Mesothelial cell of epicardium (in vitro differentiated cells): ENCODE measurements at places on chromosomes 5 and 9.

DNA sequence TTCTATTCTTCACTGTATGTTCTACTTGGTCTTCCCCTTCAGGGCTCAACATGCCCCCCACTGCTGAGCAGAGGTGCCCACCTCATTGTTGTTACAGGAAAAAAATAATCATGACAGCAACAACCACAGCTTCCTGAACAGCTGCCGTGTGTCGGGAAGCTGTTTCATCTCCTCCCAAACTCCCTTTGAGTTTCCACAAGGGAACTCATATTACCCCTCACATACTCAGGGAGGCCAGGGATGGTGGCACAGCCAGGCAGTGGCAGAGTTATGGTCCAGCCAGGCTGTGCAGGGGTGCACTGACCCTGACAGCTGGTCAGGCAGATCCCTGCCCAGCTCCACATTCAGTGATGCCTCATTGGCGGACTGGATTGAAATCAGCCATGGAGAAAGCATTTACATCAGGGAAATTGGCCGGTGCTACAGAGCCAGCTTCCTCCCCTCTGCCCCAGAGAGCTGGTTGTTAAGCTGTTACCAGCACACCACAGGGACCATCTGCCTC, 37.3 kb downstream of the SARDH start:
- no peak for DNase-seq

GRCh38 chr5:172777881-172778814, 7.2 kb upstream of the DUSP1 start:
- DNase-seq = no peak

- DNase-seq = no peak
These were observed 63.3 kb downstream of the SEMA4D start for GRCh38 chr9:89434636-89435035.

DNA sequence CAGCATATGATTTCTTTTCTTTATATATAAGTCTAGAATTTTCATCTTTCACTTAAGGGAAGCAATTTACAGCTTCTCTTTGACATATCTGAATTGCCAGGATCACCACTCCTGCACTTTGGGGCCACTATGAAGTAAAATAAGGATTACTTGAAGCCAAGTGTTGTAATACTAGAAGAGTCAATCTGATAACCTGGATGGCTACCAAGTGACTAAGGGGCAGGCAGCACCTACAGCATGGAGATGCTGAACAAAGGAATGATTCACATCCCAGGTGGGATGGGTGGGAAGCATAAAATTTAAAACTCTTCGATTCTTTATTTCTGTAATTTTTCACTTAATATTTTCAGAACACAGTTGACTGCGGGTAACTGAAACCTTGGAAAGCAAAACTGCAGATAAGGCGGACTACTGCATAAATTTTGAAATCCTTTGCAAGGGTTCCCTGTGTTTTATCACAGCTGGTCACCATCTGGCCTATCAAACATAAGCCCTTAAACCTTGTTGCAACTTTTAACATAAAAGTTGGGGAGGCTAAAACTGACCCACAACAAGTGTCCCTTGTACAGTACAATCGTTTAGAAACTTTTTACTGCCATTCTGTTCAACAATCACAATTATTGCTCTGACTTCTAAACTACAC, 31.2 kb downstream of the NR3C1 start:
- DNase-seq = no peak

GRCh38 chr5:32866138-32866537, 155.0 kb downstream of the NPR3 start:
- no peak for DNase-seq

DNA sequence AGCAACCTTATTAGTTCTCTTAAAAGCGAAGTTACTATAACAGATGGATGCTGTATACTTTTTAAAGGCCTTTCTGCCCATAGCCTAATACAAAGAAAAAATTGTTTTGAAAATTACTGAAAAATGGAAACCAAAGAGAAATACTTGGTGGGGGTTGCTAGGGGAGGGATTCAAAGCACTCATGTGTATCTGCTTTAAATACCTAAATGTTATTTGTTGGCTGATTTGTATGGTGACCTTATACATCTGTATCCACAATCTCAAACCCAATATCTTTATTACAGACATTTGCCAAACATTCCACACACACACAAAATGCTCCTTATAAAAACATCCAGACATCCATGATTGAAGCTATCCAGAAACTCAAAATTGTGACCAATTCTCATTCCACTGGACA, 172.0 kb downstream of the ADAMTS12 start:
- no peak for DNase-seq

DNA sequence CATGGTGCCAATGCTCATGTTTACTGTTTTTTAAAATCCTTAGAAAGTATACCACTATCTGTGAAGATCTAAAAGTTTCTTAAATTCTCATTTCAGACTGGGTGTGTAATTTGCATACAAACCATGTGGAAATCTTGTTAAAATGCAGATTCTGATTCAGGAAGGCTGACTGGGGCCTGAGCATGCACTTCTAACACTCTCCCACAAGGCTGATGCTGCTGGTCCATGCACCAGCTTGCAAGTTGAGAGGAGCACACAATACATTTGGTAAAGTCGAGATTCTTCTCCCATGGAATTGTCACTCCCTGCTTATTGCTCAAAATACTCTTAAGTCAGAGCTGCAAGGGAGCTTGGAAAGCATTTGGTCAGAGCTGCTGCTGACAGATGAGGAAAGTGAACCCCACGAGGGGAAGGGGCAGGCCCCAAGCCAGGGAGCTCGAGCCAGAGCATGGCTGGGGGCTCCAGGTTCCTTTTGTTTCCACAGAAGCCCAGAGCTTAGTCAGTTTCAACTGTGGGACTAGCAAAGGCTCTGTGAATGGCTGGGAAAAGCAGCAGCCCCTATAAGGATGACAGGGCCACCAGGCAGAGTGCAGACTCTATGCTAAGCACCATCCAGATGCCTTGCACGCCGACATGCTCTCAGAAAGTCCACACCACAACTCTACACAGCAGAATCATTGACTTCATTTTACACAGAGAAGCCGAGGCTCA, 93.5 kb upstream of the HAND1 start:
- DNase-seq = no peak

DNA sequence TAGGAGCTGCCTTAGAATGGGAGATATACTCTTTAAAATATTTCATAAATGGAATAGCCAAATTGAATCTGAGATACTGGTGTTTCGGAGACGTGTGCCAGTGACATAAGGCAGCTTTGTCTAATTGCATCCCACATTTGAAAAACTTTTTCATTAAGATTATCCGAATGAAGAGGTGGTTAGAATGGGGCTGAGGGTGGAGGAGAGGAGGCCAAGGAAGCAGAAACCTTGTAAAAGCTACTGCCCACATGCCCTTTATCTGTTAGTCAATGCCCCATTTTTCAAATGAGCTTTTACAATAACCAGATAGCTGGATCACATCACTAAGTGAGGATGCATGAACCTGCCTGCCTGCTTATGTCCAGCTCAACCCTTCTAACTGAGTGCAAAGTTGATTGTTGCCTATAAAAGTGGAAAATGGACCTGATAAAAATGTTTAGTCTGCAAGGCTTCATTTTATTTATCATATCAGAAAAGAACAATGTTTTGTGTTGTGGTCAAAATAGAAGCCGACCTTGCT, 34.8 kb downstream of the SNX24 start:
- no peak for DNase-seq

GRCh38 chr5:67286006-67286405, 89.4 kb upstream of the CD180 start:
- DNase-seq = no peak

- no peak for DNase-seq
These were observed 5.4 kb downstream of the NACC2 start for GRCh38 chr9:136089697-136090045.

DNA sequence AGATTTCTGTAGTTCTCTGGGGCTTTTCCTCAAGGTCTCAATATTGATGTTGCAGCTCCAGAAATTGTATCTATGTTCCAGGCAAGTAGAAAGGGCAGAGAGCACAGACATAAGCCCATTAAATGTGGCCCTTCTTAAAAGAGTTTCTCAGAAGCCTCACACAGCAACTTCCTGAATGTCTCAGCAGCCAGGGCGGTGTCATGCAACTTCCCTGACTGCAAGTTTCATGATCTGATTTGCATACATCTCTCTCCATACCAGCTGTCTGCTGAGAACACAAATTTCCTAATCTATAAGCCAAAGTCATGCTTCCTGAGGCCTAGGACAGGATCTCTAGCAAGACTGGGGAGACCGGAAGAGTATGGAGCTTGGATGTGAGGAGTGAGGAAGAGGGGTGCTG, 13.0 kb downstream of the RGS7BP start:
- DNase-seq = no peak

DNA sequence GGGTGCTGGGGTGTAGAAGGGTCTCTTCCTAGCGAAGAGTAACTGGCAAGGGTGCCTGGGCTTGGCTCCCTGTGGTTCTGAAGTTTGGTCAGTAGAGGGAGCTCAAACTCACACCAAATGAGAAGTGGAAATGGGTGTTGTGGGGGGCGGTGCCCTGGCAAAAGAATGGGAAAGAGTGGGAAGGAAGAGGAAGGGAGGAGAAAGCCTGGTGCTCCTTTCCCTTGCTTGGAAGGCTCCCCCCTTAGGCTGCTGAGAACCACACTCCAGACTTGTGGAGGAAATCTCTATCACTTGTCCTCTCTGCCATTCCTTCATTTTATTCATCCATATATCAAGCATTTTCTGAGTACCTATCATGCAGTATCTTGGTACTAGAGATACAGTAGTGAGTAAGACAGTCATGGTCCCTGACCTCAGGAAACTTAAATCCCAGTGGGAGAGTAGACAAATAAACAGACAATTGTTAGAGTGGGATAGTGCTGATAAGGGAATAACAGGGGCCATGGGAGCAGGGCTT, 13.0 kb downstream of the SLC4A9 start:
- peak; percentile 64 for DNase-seq

DNA sequence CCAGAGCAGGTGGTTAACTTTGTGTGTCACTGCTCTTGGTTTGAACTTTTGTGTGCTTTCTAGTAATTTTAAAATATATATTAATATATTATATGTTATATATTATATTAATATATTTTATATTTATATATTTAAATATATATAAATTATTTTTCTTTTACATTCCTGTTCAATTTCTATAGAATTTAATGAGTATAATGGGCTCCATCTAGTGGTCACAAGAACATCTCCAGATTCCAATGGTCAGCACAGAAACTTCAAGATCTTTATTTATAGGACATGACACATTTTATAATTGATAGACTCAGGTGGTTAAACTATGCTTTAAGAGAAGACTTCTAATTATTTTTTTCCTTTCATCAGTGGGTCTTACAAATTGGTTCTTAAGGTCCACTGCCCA, 39.1 kb downstream of the COL23A1 start:
- no peak for DNase-seq

GRCh38 chr5:142215915-142216681, 107.5 kb downstream of the NDFIP1 start:
- no peak for DNase-seq

GRCh38 chr5:137488516-137488915, 10.6 kb downstream of the SPOCK1 start:
- no peak for DNase-seq

DNA sequence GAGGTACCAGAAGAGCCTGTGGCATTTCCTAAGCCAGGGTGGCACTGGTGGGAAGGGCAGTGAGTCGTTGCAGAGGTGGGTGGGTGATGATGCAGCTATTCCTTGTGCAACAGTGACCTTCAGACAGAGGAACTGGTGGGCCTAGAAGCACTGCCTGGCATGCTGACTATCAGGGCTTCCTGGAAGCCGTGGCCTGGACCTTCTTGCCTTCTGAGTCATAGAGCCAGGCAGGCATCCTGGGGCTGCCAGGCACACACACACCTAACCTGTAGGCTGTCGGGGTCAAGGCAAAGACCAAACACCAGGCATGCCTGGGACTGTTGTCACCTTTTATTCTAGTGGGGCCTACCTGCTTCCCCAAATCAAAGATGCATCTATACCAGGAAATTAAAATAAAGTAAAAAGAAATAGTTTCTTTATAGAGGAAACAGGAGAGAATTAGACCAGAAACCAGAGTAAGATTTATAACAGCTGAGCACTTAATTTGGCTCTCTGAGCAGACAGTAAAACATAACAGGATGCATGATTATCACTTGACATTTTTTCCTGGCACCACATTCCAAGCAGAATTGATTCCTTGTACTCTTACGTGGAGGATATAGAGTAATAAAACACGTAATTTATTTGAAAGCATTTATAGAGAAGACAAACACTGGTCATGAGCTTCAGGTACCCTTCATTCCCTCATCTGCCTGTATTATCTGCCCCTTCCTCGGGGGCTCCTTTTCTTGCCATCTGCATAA, 25.1 kb downstream of the NANS start:
- no peak for DNase-seq

DNA sequence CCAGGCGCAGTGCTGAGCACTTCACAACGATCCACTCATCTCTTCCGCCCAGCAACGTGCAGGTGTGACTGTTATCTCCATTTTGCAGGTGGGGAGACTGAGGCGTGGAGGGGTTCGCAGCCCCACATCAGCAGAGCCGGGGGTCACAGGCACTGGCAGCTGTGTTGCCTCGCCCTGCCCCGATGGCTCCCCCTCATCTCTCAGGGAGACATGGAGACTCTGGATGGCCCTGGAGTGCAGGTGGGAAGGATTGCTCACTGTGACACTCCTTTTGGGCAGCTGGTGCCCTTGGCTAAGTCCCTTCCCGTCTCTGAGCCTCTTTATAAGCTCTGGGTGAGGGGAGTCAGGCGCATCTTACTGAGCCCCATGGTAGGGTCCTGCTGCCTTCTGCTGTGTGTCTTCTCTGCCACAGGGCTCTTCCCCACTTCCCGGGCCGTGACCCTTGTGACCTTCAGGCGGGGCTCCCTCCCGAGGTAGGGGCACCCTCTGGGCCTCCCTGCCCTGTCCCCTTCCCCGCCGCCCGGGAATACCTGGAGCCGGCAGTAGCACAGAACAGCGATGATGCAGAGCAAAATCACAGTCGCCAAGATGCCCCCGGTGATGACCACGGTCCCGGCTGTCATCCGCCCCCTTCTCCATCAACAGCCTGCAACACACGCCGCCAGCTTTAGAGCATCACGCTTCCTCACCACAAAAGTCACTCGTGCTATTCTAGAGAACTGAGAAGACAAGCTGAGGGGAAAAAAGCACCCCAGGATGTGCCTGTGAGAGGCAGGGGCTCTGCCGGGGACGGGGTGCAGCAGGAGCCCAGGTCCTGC, 29.4 kb downstream of the FAM163B start:
- no peak for DNase-seq

GRCh38 chr5:142671266-142671665, 14.6 kb downstream of the FGF1 start:
- no peak for DNase-seq

DNA sequence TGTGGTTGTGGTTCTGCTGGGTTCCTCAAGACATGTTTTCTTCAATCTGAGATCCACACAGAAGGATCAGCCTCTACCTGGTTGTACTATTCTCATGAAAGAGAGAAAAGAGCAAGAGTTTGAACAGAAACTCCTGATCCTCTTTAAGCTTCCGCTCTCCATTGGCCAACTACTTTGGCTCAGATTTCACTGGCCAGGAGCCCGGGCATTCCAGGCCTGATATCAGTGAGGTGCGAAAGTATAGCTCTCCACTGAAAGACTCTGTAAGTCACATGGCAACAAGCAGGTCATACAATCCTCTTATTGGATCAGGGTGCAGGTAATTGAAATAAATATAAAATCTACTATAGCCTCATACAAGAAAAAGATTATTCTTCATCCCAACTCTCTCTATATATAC, 920.5 kb downstream of the TLE4 start:
- no peak for DNase-seq

GRCh38 chr9:16833296-16833835, 37.1 kb downstream of the BNC2 start:
- no peak for DNase-seq
